ENCODE measurements at places on chromosomes 4 and X.
A peak's percentile ranks its signal among the peaks of the same experiment; 100 is the strongest.

- no peak for DNase-seq
These were observed 18.4 kb downstream of the HMX1 start for GRCh38 chr4:8853249-8853648.

DNA sequence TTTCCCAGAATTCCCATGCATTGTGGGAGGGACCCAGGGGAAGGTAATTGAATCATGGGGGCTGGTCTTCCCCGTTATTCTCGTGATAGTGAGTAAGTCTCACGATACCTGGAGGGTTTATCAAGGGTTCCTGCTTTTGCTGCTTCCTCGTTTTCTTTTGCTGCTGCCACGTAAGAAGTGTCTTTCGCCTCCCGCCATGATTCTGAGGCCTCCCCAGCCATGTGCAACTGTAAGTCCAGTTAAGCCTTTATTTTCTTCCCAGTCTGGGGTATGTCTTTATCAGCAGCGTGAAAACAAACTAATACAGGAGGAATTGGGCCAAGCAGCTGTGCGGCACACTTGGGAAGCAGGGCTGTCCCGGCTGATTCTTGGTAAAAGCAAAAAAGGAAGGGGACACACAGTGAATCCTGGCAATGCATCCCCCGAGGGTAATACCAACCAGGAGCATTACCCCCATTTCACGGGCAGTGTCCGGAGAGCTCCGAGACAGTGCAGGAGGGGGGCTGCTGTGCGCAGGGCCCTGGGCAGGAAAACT is 185.7 kb downstream of the AFAP1 start:
- DNase-seq, result no peak

GRCh38 chrX:120773801-120774200 is 101.9 kb downstream of the CT47B1 start:
- no peak for DNase-seq

GRCh38 chr4:44098973-44099372 is 349.6 kb downstream of the KCTD8 start:
- no peak for DNase-seq

DNA sequence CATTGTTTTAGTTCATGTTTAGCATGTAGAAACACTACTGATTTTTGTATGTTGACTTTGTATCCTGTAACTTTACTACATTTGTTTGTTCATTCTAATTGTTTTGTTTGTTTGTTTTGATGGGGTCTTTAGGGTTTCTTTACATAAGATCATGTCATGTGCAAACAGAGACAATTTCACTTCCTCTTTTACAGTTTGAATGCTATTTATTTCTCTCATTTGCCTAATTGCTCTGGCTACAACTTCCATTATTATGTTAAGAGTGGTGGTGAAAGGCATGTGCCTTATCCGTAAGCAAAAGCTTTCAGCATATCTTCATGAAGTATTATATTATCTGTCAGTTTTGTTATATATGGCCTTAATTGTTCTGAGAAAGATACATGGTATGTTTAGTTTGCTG is 571.1 kb downstream of the PCDH7 start:
- no peak for DNase-seq

- no peak for DNase-seq
These were observed 1136.9 kb upstream of the PRKX start for GRCh38 chrX:4850312-4850711.

DNA sequence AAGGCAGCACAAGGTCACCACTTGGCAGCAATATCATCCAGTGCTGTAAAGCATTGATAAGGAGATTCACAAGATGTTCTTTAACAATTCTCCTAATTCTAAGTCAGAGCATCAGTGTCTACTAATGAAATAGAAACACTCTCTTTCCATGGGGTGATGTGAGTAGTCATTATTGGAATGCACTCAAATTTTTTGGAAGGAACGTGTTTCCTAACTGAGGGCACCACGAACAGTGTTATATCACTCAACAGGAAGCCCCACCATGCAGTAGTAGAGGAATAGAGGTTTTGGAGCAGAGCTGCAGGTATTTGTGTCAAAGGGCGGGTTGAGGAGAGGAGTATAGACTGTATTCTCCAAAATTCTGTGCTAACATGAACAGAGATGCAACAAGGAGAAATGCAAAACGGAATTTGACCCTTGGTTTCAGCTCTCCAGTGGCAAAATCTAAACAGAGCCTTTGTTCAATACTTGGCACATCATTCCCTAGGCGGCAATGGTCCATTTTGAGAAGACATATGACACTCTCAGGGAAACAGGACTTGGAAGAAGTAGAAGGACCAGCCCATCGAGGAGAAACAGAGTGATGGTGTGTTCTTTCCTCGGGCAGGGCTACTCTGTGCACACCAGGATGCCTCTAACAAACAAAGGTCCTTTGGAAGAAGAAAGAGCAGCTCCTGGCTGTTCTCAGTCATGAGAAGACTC is 98.9 kb downstream of the CPEB2 start:
- DNase-seq, result no peak

GRCh38 chr4:7519638-7520376 is 85.1 kb upstream of the PSAPL1 start:
- DNase-seq, result no peak

- DNase-seq, result no peak
These were observed 371.4 kb downstream of the NLGN4X start for GRCh38 chrX:5857232-5857631.

GRCh38 chr4:31058656-31059055 is 338.5 kb downstream of the PCDH7 start:
- DNase-seq, result no peak

DNA sequence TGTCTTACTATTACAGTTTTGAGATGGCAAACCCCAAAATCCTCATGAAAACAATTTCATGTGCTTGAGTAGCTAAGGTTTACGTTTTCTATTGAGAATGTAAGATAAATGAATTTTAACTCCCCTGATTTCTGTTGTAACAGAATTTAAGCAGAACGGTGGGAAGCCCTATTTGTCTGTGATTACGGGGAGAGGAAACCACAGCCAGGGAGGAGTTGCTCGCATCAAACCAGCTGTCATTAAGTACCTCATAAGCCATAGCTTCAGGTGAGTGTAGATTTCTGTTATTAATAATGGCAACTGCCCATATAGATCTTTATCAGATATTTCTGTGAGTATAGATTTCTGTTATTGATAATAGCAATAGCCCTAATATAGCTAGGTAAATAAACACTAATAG is 44.2 kb upstream of the RHOH start:
- DNase-seq, result peak; percentile 63

DNA sequence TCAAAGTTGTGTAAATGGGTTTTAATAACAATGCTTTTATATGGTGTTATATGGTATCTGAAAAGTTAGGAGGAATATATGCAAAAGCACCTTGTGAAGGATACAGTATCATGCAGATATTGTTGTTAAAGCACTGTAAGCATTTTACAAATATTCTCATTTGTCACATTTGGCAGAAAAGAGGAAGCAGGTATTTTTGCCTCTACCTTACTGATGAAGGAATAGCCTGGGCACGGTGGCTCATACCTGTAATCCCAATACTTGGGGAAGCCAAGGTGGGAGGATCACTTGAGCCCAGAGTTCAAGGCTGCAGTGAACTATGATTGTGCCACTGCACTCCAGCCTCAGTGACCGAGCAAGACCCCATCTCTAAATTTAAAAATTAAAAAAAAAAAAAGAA is 12.2 kb upstream of the GDPD2 start:
- DNase-seq, result no peak

- no peak for DNase-seq
These were observed 36.3 kb upstream of the UGT8 start for GRCh38 chr4:114562176-114562904.

- DNase-seq, result no peak
These were observed 1.2 kb upstream of the TMEM144 start for GRCh38 chr4:158208963-158209640.

DNA sequence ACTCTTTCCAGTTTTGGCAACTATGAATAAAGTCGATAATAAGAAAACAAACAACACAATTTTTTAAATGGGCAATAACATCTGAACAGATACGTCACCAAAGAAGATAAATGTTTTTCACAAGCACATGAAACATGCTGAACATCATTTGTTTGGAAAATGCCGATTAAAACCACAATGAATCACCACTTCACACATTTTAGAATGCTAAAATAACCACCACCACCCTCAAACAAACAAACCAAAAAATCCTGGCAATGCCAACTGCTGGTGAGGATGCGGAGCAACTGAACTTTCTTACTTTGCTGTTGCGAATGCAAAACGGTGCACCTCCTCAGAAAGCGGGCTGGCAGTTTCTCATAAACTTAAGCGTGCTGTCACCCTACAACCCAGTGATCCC is 115.9 kb downstream of the NSUN7 start:
- no peak for DNase-seq

DNA sequence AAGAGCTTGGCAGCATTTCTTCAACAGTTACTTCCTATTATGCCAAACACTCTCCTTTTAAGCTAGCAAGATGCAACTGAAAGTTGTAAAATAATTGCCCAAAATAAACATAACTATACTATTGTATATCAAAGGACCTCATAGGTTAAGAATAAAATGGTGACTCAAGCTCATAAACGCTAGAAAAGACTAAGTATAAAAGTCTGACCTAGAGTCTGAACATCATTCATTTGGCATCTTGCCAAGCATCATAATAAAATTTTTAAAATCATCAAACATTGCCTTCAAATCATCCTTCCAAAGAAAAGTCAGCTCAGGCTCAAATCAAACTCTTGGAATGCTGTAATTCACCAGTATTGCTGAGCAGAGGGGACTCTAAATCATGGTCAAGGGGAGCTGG is 281.2 kb downstream of the QDPR start:
- no peak for DNase-seq

GRCh38 chr4:10960389-10960788 is 275.8 kb upstream of the CLNK start:
- no peak for DNase-seq

DNA sequence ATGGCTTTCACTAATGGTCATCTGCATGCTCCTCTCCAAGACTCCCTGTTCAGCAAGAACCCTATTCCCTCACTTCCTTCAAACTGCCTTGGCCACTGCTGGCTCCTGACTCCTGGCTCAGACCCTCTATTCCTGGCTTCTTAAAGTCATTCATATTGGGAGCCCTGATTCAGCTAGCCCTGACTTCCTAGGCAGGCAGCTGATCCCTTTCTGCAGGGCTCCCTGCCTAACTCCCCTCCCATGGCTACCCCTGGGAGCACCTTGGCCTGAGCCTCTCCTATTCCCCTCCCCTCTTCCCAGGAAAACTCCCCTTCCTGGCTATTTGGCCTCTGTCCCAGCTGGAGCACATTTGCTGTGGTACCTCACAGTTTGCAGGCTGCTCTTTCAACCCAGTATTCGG is 154.9 kb upstream of the PJA1 start:
- no peak for DNase-seq

- no peak for DNase-seq
These were observed 91.5 kb upstream of the ANKRD50 start for GRCh38 chr4:124804041-124804440.

GRCh38 chr4:76991161-76991660 is 41.7 kb downstream of the SEPTIN11 start:
- DNase-seq, result no peak

- no peak for DNase-seq
These were observed 89.1 kb upstream of the TSPAN5 start for GRCh38 chr4:98747393-98748091.

- DNase-seq, result no peak
These were observed 65.4 kb downstream of the RTL3 start for GRCh38 chrX:78593701-78594100.

GRCh38 chrX:120365320-120365719 is 3.4 kb downstream of the ATP1B4 start:
- peak; percentile 38 for DNase-seq

- no peak for DNase-seq
These were observed 154.4 kb upstream of the TLL1 start for GRCh38 chr4:165718660-165719059.

DNA sequence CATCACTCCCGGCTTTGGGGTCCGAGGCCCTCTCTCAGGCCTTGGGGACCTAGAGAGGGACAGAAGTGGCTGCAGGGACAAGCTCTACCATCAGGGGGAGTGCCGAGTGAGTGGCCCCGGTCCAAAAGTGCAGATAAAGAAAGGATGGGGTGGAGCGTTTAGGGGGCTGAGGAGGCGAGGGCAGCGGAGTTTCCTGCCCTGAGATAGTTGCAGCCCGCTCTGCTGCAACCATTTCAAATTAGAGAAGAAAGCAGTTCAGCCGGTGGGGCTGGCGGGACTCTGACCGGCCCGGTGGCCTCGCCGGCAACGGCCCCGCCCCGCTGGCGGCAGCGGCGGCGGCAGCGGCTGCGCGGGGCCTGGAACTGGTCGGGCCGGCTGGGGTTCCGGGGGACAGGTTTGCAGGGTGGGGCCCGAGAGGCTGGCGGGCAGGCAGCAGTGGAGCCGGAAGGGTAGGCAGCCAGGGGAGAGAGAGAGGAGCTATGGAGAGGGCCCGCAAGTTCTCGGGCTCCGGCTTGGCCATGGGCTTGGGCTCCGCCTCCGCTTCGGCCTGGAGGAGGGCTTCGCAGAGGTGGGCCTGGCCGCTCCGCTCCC is 7.6 kb downstream of the DLG3 start:
- DNase-seq, result peak; percentile 49
